ENCODE measurements at places on chromosomes 16 and 17.
A peak's percentile ranks its signal among the peaks of the same experiment; 100 is the strongest.

DNA sequence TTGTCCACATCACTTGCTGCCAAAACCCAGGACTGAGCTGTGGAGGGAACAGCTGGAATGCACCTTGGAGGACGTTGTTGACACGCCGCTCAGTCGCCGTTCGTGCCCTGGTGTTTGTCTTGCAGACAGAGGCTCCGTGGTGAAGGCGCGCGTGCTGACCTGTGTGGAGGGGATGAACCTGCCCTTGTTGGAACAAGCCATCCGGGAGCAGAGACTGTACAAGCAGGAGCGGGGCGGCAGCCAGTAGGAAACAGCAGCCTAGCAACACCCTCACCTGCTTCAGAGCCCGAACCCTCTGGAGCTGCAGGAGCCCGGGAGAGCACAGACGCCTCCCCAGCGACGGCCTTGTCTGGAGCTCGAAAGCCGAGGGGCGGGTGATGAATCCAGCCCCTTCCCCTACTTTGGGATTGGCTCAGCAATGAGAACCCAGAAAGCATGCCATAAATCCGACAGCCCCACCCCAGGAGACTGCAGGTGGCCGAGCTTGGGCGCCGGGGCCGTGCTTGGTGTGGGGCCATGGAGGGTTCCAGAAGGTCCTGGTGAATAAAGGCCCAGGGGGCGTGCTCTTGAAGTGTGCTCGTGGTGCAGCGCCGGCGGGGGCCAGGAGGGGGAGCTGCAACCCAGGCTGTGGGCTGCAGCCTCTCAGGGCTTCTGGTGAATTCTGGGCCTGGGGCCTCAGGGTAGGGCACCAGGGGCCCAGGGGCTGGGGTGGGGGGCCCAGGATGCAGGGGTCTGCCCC is 470 bp upstream of the CDK3 start:
- peak; percentile 39 for DNase-seq

- no peak for DNase-seq
These were observed 113.8 kb upstream of the TNRC6C start for GRCh38 chr17:77844681-77845080.

- DNase-seq = no peak
These were observed 184.1 kb downstream of the PMP22 start for GRCh38 chr17:15081008-15081407.

- no peak for DNase-seq
These were observed 90.6 kb upstream of the CIBAR2 start for GRCh38 chr16:85202631-85203461.
